ENCODE measurements at places on chromosomes 5 and 9.

- DNase-seq, result no peak
These were observed 2.9 kb downstream of the AGPAT2 start for GRCh38 chr9:136684339-136684738.

GRCh38 chr9:18893491-18893890 is 139.5 kb downstream of the SAXO1 start:
- DNase-seq, result no peak

- DNase-seq, result peak; percentile 65
These were observed 30.4 kb downstream of the IRF1 start for GRCh38 chr5:132459983-132460838.

DNA sequence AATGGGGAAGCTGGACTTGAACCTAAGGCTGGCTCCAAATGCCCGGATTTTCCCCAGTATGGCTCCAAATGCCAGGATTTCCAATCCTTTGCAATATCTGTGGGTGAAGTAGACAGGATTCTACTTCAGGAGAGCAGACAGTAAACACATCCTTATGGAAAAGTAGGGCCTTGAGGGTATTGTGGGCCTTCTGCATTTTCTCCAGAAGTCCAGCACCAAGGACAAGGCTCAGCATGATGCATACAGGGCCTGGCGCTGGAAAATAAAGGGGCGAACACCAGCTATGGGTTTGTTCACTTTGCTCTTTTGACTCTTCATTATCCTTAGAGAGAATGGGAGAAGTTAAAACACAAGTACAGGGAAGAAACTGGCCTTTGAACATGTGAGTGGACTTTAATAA is 347.5 kb downstream of the SEMA5A start:
- DNase-seq, result no peak

DNA sequence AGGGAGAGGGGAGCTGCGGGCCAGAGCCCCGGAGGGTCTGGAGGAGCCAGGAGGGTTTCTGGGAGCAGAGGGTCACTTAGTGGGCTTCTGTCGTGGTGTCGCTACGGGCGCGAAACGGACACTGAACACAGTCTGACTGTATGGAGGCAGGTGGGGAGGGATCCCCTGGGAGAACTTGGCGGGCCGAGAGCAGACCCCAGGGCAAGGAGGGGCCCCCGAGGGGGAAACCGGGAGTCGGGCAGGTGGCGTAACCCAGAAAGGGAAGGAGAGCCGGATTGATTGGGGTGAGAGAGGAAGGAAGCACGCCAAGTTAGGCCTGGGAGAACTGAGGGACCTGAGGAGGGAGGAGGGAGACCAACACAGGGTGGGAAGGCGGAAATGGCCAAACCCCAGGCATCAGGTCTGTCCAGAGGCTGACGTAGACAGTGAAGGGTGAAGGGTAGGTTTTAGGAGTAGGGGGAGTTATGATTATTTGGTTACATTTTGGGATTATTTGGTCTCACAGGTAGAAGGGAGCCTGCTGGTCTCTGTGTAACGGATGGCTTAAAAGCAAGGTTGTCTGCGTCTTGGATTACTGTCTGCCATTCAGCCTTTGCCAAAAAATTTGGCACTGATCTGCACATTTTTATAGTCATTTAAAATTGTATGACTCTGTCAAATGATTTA is 3.3 kb upstream of the MSMP start:
- DNase-seq, result no peak

- no peak for DNase-seq
These were observed 20.7 kb downstream of the NDUFS6 start for GRCh38 chr5:1821862-1822261.

- DNase-seq, result no peak
These were observed 8.2 kb downstream of the PRRX2 start for GRCh38 chr9:129673602-129674001.

- peak; percentile 48 for DNase-seq
These were observed 301.3 kb downstream of the PARP8 start for GRCh38 chr5:50967563-50968355.

DNA sequence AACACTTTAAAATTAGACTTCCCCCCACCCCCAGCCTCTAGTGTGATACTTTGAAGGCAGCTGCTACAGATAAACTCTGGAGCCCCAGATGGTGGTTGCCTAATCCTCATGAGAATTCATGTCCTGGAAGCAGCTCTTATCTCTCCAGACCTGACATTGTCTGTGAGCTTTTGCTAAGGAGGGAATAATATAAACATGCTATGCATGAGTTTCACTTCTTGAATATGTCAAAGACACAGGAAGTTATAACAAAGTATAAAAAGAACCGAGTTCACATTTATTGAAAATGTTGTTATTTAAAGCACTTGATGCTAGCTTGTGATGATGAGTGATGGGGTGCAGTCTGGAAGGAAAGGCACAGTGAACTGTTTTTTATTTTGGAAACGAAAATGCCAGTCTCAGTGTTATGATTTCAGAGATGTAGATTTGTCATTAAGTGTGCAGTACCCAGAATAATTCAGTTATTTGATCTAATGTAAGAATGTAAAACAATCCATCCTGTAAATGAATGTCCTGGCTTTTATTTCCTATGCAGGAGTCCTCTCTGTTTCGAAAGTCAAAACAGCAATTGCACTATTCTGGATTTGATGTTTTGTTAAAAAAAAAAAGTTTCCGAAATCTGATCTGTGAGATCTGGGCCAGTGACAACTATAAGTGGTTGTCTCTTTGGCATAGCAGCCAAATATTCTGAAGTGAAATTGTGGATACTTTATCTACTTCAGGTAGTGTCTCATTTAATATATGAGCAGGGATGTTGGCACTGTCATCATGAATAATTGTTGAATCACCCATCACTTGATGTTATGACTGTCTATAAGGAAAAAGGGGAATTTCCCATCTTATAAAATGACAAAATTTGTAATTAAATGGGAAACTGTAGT is 77.0 kb downstream of the ZCCHC7 start:
- peak; percentile 87 for DNase-seq

GRCh38 chr9:135304886-135305285 is 174.7 kb upstream of the PPP1R26 start:
- no peak for DNase-seq

GRCh38 chr5:145941448-145942130 is 5.2 kb downstream of the SH3RF2 start:
- DNase-seq, result peak; percentile 25

- peak; percentile 33 for DNase-seq
These were observed 110.5 kb upstream of the CDKN2B start for GRCh38 chr9:22119522-22120158.

DNA sequence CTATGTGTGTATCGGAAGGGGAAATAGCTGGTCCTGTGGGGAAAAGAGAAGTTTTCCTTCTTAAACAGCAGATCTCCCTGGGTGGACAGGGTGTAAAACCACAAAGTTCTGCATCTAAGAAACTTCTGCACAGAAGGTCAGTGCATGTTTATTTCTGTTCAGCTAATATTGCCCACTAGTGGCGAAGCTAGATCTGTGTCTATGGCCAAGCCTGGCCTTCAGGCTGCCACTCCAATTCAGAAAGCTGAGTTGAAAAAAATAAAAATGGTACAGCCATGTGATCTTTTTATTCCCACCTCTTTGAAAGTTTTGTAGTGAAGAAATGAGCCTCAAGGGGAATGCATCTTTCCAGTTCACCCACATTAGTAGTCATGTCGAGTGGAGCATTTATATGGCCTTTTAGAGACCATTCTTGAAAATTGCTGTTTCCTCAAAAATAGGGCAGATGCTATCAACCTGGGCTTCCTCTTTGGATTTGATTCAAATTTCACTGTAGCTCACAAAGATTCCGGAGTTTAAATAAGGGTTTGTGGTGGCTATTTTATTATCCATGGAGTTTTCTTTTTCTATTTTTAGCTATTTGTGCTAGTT is 488.0 kb downstream of the PRELID2 start:
- DNase-seq, result no peak

DNA sequence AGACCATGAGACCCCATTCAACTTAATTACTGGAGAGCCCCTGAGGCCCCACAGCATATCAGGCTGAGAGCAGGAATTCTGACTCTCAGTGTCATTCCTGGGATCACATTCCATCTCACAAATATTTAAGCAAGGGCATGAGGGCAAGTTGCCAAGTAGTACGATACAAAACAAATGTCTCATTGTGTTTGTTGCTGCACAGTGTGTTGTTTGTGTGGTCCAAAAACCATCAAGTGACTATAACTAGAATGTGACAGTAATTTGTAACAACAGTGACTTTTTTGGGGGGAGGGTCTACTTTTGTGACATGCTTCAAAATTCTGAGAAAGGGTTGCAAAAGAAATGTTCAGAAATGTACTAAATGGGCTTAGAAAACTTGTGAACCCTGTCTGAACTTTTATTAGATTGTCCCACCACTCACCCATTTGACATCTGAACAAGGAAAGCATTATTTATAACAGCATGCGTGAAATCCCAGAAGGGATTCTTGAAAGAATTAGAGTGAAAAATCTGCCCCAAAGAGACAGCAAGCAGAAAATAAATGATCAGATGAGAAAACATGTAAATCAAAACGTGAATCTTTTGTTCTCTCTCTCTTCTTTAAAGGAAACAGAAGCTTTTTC is 347.0 kb downstream of the NTRK2 start:
- no peak for DNase-seq

- DNase-seq, result no peak
These were observed 390.2 kb upstream of the SGCD start for GRCh38 chr5:155936520-155937406.

DNA sequence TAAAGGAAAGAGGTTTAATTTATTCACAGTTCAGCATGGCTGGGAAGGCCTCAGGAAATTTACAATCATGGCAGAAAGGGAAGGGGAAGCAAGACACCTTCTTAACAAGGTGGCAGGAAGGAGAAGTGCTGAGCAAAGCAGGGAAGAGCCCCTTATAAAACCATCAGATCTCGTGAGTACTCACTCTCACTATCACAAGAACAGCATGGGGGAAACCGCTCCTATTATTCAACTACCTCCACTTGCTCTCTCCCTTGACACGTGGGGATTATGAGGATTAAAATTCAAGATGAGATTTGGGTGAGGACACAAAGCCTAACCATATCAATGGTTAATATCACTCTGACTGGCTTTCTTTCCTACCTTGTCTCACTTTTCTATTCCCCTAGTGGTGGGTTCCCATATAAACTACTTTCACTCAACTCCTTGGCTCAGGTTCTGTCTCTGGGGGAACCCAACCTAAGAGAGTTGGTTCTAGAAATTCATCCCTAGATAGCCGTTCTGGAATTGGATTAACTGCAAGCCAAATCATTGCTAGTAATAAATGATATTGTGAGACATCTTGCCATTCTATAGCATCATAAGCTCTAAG is 749.8 kb upstream of the GRAMD2B start:
- no peak for DNase-seq

DNA sequence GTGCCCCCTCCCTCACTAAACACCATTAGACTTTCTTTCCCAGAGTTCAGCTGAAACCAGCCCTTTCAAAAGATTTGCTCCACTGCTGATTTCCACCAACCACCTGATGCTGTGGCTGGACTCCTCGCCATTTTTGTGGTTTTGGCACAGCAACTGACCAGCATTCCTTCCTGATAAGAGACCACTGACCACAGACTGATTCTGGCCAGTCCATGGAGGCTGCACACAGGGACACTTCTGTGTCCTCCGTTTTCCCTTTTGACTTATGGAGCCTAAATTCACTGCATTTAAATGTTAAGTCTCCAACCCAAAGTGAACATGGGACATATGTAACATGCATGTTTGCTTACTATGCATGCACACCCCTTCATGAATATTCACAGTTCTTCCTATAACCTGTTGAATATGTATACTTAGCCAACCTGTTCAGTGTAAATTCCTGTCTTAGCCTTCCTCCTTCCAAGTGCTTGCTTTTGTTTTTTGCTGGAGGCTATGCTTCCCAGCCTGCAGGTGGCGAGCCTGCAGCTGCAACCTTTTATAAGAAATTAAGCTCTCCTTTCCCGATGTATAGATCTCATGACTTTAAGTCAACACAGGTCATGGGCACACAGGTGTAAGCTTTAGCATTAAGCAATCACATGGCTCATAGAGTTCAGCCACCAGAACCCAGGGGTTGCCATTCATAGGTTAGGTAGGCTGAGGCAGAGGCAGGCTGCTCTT is 78.7 kb downstream of the ACTL7B start:
- no peak for DNase-seq

- DNase-seq, result no peak
These were observed 32.8 kb downstream of the SH3RF2 start for GRCh38 chr5:145968970-145969713.

DNA sequence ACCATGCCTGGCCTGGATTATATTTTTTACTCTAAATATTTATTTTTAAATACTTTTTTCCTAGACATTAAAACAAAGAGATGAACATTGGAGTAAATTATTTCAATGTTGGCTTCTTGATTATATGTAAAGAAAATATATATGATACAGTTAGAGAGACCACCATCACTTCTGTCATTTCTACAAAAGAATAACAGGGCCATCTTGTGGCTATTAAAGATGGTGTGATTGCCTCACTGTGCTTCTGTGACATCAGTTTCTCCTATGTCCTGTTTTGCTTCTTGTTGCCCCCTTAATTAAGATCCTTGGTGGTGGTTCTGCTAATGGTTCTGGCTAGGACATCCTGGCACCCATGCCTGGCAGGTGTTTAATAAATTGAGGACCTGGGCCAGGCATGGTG is 32.9 kb downstream of the NDFIP1 start:
- DNase-seq, result no peak

DNA sequence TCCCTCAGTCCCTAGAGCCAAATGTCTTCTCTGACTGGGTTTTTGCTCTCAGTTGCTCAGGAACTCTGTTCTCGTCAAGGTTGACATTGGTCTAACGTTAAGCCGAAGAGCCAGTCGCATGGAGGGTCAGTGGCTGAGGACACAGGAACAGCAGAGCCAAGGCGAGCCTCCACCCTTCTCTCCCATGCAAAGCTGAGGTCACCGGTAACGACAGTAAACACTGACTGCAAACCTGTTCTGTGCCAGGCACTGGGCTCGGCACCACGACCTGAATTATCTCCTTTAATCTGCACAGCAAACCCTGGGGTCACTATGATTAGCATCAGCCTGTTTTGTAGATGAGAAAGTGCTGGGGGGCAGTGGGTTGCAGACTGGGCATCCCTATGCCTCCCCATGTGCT is 171.0 kb downstream of the COL23A1 start:
- no peak for DNase-seq

DNA sequence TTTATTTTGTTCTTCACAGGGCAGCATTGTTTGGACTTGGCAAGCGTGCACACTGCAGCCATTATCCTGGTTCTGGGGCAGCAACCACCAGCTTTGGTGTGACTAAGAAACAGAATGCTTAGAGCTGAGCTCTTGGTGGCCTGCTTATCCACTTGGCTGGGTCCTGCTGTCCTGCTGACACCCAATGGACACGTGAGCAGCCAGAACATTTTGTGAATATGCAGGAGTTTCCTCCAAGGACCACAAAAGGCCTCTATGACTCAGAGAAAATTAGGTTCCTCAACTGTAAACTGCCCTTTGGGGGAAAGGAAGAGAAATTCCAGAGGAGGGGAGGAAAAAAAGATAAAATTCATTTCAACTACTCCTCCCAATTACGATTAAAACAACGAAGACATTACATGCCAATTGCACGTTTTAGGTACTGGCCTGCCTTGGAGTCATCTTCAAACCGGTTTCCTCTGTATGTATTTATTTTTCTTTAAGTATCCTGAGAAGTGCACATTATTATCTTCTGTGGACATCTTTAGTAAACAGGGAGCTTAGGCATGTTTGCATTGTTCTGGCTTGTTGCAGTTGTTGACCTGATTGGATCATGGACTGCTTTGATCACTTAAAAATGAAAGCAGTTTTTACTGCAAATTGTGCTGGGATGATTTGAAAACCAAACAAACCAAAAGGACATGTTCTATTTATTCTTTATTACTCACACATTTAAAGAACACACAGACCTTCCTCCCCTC is 82.3 kb upstream of the TLE4 start:
- DNase-seq, result peak; percentile 38

Data from suppressor macrophage treated with lipopolysaccharide for 4 hours (primary cell).